ENCODE measurements at places on chromosomes 3 and 15.

GRCh38 chr3:11565072-11565471, 78.6 kb downstream of the VGLL4 start:
- DNase-seq, result no peak

GRCh38 chr3:5423523-5423922, 236.0 kb downstream of the EDEM1 start:
- DNase-seq, result no peak

GRCh38 chr3:115834068-115834467, 210.8 kb downstream of the GAP43 start:
- no peak for DNase-seq

- no peak for DNase-seq
These were observed 10.6 kb downstream of the TMEM158 start for GRCh38 chr3:45215466-45215865.

- no peak for DNase-seq
These were observed 14.3 kb upstream of the CCNL1 start for GRCh38 chr3:157174290-157174648.

GRCh38 chr3:138975351-138975750, 28.3 kb downstream of the FOXL2NB start:
- no peak for DNase-seq

DNA sequence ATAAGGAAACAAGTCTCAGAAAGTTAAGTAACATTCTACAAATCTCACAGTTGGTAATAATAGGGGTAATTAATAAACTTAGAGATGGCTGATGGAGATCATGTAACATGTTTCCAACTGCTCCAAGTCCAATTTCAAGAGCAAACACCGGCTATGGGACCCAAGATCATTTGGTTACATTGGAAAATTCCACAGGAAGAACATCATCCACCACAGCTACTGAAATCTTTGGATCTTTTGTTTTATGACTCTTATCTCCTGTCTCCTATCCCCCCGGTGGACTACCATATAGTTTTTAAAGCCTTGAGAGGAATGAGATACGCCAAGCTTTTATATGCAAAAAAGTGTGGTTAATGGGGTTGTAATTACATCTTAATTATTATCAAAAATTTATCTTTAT, 216.1 kb downstream of the WNT5A start:
- no peak for DNase-seq

DNA sequence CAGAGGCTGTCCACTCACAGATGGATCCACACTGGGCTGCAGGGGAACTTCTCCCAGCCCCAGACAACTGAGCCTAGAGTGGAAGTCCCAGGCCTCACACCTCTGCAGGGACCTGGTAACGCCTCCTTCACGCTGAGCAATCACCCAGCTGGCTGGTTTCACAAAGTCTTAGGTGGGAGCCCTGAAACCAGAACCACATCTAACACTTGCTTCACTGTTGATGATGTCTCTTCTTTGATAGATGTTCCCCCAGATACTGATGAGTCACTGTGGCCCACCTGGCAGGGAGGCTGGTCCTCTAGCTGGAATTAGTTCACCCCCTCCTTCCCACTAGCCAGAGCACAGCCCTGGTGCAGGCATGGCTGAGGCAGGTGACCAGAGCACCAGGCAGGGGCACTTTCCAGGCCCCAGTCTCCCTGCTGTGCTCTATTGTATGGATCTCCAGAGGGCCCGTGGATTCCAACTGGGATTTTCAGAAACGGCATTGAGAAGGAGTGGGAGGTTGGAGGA, 33.5 kb downstream of the MYL3 start:
- no peak for DNase-seq

- no peak for DNase-seq
These were observed 5.4 kb downstream of the FYCO1 start for GRCh38 chr3:45990181-45990580.

DNA sequence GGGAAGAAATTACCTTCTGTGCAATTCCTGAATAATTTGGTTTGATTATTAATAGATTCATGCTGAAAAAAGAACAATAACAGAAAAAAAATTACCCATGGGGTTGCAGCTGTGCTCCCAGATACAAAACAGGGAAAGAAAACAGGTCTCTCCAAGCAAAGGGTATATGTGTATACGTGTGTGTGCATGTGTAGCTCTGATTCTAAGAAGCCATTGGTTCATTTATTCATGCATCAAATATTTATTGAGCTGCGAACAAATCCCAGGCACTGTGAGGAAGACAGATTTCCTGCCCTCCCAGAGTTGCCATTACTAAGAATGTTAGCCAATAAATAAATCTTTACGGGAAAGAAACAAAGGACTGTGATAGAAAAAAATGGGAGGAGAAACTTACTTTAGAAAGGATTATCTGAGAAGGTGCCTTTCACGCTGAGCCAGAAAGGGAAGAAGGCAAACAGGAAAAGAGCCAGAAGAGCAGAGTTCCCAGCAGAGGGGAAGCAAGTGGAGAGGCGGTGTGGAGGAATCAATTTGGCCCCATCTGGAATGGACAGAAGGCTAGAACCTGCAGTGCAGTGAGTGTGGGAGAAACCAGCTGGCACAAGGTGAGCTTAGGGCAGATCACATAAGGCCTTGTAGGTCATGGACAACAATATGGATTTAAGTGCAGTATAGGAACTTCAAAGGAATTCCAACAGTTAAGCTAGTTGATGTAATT, 20.7 kb downstream of the CHL1 start:
- no peak for DNase-seq

DNA sequence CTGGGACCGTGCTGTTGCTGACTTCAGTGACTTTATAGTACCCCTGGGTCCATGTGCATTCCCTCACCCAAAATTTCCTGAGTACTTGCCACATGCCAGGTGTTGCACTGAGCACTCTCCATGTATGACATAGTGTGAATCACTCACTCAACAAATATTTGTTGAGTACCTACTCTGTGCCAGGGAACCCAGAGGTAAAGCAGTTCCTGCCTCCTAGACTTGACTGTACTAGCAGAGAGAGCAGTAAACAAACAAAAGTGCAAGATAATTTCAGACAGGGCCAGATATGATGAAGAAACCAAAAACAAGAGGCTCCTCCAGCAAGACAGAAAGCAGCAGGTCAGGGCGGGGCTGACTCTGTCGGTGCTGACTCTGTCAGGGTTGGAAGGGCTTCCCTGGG, 12.2 kb downstream of the TGM4 start:
- DNase-seq, result no peak

- no peak for DNase-seq
These were observed 214.0 kb downstream of the EPHB1 start for GRCh38 chr3:135009014-135009413.

GRCh38 chr3:136330900-136331299, 80.8 kb downstream of the PCCB start:
- no peak for DNase-seq

DNA sequence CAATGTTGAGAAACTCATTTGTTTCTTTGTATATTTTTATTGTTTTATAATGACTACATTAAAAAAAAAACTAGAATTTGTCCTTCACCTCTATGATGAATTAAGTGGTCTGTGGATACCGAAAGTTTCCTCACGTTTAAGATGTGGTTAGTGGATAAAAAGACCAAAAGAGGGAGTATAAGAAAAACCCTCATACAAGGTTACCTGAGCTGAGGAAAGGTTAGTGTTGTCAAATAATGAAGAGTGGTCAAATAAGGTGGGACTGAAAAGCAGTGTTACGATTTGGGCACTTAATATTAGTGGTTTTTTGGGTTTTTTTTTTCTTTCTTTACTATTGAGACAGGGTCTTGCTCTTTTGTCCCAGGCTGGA, 21.2 kb downstream of the RASA2 start:
- no peak for DNase-seq

- no peak for DNase-seq
These were observed 48.2 kb downstream of the COL6A6 start for GRCh38 chr3:130565224-130565623.

DNA sequence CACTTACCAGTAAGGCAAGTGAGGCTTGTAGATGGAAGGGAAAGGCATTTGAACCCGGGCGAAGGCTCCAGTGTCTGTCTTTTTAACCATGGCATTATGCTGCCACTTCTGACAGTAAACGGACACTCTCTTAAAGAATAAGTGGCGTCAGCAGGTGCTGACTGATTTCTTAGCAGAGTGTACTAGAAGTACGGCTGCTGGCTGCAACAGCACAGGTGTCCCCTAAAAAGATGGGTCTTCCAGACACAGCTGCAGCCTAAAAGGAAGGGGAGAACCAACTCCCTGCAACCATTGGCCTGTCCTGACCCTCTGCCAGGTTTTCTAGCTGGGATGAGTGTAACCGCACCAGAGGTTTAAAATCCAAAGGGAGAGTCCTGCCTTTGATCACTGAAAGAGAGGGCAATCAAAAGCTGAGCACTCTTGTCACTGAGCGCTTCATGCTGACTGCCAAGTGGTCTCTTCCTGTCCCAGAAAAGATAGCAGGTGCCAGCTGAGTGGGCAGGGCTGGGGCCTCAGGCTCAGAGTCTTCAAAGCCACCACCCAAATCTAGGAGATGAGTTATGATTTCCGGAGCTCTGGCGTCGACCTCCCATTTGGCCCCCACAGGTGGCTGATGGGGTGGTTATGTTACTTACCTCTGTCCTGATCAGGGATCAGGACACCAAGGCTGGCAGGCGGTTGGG, 255.8 kb downstream of the SLCO3A1 start:
- DNase-seq, result no peak

- no peak for DNase-seq
These were observed 132.8 kb upstream of the ICE2 start for GRCh38 chr15:60611592-60612346.

DNA sequence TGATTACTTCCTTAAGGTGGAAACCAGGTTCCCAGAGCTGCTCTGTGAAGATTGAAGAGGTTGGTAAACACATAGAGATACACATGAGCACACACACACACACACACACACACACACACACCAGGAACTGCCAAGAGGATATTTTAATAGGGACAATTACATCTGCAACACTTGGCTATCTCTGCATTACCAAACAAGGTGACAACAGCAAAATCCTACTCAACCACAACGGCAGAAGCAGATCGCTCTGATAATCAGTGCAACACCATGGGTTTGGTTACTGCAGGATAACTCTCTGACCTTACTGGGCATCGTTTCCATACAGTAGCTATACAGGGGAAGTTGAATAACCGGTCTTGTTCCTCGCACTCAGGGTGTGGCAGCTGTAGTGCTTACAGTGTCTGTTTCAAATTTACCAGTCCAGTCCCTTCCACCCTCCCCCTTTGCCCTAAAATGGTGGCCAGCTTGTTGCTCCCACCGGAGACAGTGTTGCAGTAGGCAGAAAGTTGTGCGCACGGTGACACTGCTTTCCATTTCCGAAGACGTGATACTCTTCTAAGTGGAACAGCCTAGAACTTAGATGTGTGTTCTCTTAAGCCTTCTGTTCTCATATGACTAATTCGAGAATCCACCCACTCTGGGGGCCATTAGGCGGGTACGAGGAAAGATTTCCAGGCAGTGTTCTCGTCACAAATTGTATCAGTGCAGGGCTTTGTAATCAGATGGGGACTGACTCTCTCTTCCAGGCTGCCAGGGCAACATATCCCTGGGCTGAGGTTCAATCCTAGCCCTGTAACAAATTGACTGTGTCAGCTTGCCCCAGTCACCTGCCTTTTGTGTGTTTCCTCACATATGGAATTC, 176.2 kb downstream of the P3H2 start:
- no peak for DNase-seq

Data from hippocampal formation (tissue), 2 donors.